Cardiac fibroblast (primary cell): ENCODE measurements at places on chromosomes 12 and 14.

DNA sequence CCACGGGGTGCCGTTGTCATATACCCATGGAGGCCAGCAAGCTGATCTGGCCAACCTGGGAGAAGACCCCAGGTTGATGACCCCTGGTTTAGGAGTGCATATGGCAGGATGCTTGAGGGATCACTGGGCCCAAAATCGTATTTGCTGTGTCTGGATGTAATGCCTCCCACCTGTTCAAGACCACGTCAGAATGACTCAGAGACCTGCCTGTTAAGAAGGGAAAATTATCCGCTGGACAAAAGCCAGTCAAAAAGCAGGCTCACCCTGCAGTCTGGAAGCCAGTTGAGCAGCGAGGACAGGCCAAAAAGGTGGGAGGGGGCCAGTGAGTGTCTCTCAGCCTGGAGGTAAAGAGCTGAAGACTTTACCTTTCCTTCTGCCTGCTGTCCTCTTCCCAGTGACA lies 449.2 kb downstream of the DPF3 start:
- DNase-seq = no peak

- no peak for DNase-seq
These were observed 135.6 kb upstream of the MAX start for GRCh38 chr14:65237941-65238340.

GRCh38 chr14:71665157-71665556 lies 267.1 kb upstream of the RGS6 start:
- DNase-seq = peak; percentile 81

DNA sequence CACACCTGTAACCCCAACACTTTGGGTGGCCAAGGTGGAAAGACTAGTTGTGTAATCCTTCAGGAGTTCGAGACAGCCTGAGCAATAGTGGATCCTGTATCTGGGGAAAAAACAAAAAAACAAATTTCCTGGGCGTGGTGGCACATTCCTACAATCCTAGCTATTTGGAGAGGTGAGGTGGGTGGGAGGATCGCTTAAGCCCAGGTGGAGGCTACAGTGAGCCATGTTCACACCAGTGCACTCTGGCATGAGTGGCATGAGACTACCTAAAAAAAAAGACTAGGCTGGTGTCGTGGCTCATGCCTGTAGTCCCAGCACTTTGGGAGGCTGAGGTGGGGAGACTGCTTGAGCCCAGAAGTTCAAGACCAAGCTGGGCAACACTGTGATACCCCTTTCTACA lies 17.2 kb downstream of the PTGES3 start:
- DNase-seq = no peak

DNA sequence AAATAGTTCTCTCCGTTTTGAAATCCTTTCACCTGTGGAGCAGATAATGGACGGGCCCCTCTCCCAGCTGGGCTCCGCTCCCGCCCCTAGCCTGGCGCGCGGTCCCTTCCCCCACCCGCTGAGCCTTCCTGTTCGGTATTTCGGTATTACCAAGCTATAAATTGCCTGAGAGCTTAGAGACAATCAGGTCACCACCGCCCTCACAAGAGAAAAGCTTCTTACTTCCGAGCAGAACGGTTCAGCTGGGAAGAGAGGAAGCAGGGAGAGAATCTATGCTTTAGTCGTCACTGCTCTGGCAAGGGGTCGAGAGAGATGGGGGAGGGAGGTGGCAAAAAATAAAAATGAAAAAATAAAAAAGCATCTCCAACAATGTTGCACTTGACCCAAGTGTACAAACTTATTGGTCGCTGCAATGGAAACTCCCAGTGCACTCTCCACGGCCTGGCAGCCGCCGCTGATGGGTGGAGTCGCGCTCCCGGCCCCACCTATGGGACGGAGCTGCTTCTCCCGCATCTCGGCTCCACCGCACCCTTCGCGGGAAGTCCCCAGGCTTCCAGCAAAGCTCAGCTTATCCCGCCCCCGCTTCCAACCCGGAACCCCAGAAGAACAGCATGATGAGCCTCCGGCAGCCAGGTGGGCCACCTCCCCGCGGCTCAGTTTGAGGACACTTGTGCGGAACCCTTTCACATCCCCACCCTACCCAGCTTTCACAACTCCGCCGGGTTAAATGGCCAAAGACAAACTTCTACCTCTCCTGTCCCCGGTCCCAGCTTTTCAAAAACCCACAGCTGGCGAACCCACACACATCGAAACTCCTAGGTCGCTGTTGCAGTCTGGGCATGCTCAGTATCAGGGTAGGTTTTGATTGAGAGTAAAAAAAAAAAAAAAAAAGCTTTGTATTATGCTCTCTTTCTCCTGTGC lies 832 bp upstream of the SYT1 start:
- DNase-seq = peak; percentile 57

GRCh38 chr12:41881891-41882805 lies 262.5 kb downstream of the GXYLT1 start:
- DNase-seq = no peak

GRCh38 chr12:8996682-8997405 lies 7.5 kb downstream of the KLRG1 start:
- DNase-seq = peak; percentile 9

DNA sequence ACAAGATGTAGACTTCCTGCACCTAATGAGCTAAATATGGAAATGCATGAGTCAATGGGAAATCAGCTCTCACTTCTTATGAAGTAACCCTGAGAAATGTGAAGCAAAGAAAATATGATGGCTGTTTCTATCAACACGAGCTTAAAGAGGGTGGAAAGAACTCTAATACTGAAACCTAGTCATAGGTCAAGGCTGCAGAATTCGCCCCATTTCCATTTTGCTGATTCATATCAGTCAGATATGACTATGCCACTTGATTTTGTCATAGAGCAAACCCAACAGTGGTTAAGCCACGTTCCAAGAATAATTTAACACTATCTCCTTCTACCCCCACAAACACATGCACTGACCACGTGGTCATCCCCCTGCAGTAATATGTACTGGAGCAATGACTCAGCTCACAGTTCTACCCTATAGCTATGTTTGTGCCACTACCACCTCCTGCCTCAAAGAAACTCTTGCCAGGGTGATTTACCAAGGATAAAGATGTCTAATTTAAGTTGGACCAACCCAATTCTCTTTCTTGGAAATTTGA lies 157.5 kb downstream of the TMTC3 start:
- DNase-seq = peak; percentile 98

DNA sequence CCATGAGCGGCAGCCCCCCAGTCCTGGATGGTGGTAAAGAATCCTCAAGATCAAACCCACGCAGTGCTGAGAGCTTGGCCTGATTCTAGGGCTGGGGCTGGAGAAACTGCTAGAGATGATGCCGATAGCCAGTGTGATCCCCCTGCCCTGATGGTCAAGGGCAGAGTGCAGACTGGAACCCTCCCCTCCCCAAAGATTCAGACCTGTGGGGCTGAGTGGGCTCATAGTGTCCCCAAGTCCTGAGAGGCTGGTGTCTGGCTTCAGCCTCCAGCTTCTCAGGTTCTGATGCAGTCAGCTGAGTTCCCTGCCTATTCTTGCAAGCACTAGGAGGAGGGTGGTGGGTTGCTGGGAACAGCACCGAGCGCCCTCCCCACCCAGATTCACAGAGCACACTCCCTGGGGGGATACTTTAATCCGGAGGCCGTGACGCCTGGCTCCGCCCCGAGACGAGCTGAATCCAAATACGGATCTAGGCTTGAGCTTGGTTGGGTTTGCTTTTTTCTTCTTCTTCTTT lies 11.9 kb downstream of the RHOF start:
- DNase-seq = no peak

DNA sequence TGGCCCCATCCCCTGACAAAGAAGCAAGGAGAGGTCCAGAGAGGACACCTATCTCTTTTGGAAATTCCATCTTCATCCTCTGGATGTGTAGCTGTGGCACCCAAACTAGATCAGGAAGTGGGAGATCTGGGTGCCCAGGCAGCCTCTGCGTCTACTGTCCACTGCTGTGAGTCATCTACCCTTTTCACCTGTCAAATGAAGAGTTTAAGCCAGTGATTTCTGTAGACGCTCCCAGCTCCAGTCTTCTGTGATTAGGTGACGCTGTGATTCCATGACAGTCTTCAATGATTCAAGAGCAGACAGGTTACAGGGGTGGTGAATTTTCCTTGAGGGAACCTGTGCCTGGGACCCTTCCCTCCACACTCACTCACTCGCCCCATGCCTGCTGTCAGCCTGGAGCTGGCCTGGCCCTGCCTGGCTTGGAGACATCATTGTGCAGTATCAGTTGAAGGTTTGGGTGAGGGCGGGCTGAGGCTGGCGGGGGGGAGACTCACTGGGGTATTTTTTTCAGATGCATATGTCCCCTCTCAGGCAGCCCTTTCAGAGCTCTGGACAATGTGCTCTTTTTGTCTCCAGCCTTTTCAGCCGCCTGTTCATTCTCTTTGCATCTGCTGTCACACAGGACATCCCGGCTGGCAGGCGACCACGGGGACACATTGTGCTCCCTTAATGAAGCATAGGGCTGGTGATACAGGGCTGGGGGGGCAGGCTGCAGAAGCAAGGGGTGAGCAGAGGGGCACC lies 56.8 kb upstream of the PARP11 start:
- DNase-seq = no peak

DNA sequence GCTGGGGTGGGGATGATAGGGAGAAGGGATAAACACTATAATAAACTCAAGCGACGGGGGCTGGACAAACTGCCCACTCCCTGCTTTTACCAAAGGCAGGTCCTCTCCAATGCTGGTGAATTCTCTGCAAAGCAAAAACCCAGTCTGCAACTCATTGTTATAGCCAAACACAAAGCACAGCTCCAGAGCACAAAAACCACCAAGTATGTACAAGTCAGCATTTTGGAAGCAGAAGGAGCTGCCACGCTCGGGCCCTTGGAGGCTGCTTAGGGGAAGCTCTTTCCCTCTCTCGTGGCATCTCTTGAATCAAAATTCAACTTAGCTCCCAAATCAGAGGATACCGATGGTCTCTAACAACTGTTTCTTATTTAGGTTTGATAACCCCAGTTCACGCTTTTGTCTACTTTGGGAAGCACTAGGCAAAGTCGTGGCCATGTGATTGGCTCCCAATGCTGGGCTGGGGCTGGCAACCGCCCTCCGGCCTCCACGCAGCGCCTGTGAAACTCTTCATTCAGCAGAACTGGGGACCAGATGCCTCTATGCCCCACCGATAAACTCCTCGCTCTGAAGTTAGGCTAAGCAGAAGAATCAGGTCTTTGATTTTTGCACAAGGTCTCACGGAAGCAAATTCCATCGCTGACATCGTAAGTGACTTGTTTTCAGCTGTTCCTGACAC lies 158.5 kb upstream of the FOXN3 start:
- DNase-seq = no peak

DNA sequence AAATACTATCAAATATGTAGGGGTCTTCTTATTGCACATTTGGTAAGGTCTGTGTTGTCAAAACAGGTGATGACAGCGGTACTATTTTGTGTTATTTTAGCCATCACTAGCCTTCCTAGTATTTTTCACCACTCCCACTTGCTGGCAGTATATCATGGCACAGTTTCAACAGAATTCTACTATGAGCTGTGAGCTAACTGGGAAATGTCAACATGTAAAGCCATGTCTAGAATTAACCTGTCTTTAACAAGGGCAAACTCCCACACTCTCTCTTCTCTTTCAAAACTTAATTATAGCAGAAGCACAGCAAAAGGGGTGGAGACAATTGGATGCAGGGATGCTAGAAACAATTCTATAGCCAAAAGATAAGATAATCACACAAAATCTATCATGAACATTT lies 253.4 kb downstream of the PAX9 start:
- no peak for DNase-seq

- DNase-seq = no peak
These were observed 1085.4 kb downstream of the SLC6A15 start for GRCh38 chr12:83827193-83827592.

DNA sequence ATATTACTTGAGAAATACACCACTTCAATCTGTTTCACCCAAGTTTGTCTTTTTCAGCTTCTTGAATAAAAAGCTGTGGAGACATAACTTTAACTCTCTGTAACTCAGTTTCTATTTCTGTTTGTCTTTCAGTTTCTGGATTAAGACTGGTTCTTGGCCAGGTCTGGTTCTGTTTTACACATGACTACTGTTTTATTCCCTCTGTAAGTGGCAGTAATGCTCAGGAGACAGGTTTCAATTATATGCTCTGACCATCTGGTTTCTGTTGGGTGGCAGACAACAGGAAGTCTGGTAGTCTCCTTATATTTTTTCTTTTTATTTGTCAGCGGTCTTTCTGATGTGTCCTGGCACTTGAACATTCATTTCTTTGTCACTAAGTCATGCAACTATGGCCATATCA lies 102.9 kb downstream of the RPS29 start:
- DNase-seq = no peak

DNA sequence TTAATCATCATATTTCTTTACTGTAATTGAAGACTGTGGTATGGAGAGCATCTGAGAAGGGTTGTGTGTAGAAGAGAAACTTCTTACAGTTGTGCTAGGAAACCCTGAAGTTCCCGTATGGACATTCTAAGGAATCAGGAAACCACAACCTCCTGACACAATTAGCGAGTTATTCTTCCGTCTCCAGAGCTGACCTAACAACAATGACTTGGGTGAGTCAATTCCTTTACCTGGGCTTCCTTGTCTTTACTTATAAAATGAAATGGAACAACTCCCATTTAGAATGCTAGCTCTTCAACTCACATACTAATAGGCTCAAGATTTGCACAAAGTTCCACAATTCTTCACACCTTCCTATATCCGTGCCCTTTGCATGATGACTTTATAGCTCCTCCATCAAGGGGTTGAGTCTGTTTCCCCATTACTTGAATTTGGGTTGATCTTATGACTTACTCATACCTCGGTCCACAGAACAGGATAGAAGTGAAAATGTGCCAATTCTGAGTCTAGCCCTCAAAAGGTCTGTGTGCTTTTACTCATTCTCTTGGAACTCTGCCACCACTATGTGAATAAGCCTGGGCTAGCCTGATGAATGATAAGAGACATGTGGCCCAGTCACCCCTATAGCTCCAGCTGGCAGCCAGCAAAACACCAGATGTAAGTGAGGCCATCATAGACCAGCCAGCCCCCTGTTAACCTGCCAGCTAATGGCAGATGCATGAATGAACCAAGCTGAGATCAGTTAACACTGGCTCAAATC lies 459.4 kb downstream of the ETNK1 start:
- DNase-seq = peak; percentile 99

- DNase-seq = peak; percentile 38
These were observed 2.9 kb downstream of the ZFHX2 start for GRCh38 chr14:23548351-23549318.

- DNase-seq = no peak
These were observed 17.4 kb downstream of the FAM181A start for GRCh38 chr14:93944348-93945069.

- DNase-seq = no peak
These were observed 15.6 kb upstream of the DYNC1H1 start for GRCh38 chr14:101948666-101949216.
